ENCODE measurements at places on chromosomes 12 and 14. TPM values are rescaled to one million over a fixed set of nuclear protein-coding genes. Genes with fewer than 3 reads are reported as not detected.

CBLN3 gene
- total RNA-seq: 1.8 TPM

TAS2R10 gene
- total RNA-seq: 0.74 TPM

PKP2 gene
- 13.8 TPM for total RNA-seq

SLC17A8 gene
- total RNA-seq: not detected

CCNK gene
- 36.1 TPM for total RNA-seq

Measured in pulmonary artery endothelial cell (primary cell).